ENCODE measurements at places on chromosomes 5 and 9. TPM values are rescaled to one million over a fixed set of nuclear protein-coding genes. Genes with fewer than 3 reads are reported as not detected.

The PCDHA8 gene
- 1.9 TPM for total RNA-seq

The ANXA2R gene
- 0.27 TPM for total RNA-seq

DNA sequence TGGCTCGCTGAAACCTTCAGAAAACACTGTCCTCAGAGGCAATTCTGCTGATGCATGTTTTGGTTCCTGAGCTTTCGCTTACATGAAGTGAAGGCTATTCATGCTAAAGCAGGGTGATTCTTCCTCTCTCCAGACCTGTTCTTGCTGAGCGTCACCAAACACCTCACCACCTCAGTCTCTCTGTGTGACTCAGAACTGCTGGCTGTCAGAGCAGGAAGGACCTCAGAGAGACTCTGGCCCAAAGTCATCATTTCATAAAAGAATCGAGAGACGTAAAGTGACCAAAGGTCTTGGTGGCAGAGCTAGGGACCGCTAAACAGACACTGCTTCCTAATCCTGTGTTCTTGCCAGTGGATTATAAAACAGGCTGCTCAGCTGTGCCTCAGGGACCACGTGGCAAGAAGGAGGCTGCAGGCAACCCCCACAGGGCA, 73.8 kb downstream of the LHFPL2 start:
- H3K4me1 ChIP-seq = peaks cover 3% of the 10 kb centered on the region
- no peak overlapping the region for H3K4me3 ChIP-seq
- no peak for DNase-seq
- H3K27me3 ChIP-seq = no peaks in the 10 kb centered on the region
- peaks cover 46% of the 10 kb centered on the region for H3K36me3 ChIP-seq

DNA sequence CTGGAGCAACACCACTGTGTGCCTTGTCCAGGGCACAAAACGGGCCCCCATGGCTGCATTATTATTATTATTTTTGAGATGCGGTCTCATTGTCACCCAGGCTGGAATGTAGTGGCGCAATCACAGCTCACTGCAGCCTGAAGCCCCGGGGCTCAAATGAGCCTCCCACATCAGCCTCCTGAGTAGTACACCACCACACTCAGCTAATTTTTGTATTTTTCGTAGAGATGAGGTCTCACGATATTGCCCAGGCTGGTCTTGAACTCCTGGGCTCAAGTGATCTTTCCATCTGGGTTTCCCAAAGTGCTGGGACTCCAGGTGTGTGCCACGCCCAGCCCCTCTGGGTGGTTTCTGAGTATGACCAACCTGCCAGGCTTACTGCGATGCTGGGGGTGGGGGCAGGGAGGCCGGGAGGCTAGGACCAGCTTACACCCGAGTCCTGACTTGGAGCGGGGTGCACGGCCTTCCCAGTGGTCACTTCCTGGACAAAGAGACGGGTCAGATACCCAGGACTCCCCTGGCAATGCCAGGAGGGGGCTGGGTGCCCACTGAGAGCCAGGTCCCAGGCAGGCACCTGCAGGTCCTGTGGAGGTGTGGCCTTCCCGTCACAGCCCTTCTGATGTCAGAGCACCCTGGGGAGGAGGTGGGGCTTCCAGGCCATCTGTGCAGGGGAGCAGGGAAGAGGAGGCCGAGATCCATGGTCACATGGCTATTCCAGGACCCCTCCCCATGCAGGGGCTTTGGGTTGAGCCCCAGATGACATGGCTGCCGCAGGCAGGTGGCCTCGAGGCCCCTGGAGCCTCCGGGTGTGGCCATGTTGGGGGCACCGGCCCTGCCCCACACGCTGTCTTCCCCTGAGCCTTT, 8.3 kb upstream of the NRARP start:
- no peak overlapping the region for H3K4me3 ChIP-seq
- no peaks in the 10 kb centered on the region for H3K27me3 ChIP-seq
- H3K4me1 ChIP-seq = peaks cover 5% of the 10 kb centered on the region
- DNase-seq = peak; percentile 71
- H3K36me3 ChIP-seq = no peaks in the 10 kb centered on the region

DNA sequence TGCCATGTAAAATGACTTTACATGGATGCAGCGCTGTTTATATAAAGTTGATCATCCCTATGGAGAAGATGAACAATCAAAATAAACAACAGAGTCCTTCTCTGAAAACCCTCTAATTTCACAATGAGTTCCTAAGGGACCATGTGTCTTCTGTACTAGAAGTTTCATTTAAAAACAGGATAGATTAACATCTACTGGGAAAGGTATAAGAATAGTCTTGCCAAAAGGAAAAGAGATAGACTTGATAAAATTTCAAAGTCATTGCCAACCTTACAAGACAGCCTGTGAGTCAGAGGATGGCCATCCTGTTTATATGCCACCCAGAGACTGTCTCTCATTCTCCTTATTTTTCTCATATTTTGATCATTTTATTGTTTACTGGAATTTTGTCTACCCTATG, 367.1 kb upstream of the PDE4D start:
- DNase-seq = no peak
- H3K4me3 ChIP-seq = no peak overlapping the region
- H3K36me3 ChIP-seq = no peaks in the 10 kb centered on the region
- H3K4me1 ChIP-seq = peaks cover 23% of the 10 kb centered on the region

- H3K36me3 ChIP-seq = peaks cover 28% of the 10 kb centered on the region
- DNase-seq = peak; percentile 99
- no peaks in the 10 kb centered on the region for H3K27me3 ChIP-seq
- peak within 1 kb of the TSS; percentile 92 for H3K27ac ChIP-seq
- no peaks in the 10 kb centered on the region for H3K4me1 ChIP-seq
Measured at GRCh38 chr5:142324871-142325724, at the start of gene SPRY4. Gene SPRY4 (minus strand): TSS chr5:142325021. CDS start chr5:142315108, 9,913 bp downstream.

GRCh38 chr5:126054577-126055347, 368.4 kb upstream of the GRAMD2B start:
- H3K4me3 ChIP-seq = no peak overlapping the region
- peaks cover 4% of the 10 kb centered on the region for H3K4me1 ChIP-seq
- DNase-seq = no peak
- no peaks in the 10 kb centered on the region for H3K36me3 ChIP-seq

DNA sequence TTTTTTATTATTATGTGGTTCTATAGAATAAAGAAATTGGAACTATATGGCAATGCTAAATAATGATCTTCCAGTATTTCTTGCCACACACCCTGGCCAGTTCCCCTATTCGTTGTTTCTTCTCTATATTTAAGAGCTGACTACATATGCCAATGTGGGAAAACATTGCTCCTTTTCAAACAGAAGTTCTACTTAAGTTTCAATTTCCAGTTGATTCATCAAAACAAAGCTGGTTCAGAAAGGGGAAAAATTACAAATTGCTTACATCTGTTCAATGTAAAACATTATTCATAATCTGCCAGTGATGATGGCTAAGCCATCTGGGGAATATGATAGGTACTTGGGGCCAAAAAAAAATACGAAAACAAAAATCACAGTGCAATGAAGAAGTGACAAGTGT, 76.9 kb downstream of the ST8SIA4 start:
- no peak overlapping the region for H3K27ac ChIP-seq
- H3K4me1 ChIP-seq = no peaks in the 10 kb centered on the region
- H3K27me3 ChIP-seq = no peaks in the 10 kb centered on the region
- no peak for DNase-seq
- H3K4me3 ChIP-seq = no peak overlapping the region

GRCh38 chr9:115992834-115993233, 160.8 kb upstream of the PAPPA start:
- no peaks in the 10 kb centered on the region for H3K27me3 ChIP-seq
- H3K36me3 ChIP-seq = no peaks in the 10 kb centered on the region
- H3K4me1 ChIP-seq = no peaks in the 10 kb centered on the region
- H3K27ac ChIP-seq = no peak overlapping the region
- H3K4me3 ChIP-seq = no peak overlapping the region
- DNase-seq = no peak

GRCh38 chr5:53934151-53934820, 373.8 kb downstream of the NDUFS4 start:
- no peak overlapping the region for H3K4me3 ChIP-seq
- no peak for DNase-seq
- H3K27me3 ChIP-seq = no peaks in the 10 kb centered on the region

DNA sequence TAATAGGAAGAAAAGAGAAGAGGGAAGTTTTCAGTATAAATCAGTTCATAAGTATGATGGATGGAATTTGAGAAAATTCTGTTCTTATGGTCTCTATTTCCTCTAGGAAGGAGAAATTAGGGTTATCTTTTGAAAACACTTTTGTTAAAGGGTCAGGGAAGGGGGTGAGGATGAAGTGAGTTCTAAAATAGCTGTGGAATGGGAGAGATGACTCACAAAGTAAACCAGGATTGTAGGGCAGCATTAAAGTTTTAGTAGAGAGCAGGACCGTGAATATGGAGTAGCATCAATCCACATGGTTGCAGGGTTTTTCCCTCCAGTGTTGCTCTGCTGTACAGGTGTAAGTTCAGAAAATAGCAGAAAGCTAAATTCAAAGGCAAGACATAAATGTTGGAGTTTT, 32.4 kb downstream of the MUSK start:
- no peak for DNase-seq
- no peaks in the 10 kb centered on the region for H3K4me1 ChIP-seq
- H3K36me3 ChIP-seq = no peaks in the 10 kb centered on the region
- H3K4me3 ChIP-seq = no peak overlapping the region
- no peak overlapping the region for H3K27ac ChIP-seq

The GCNT4 gene
- 2.5 TPM for total RNA-seq

All from endodermal cell (in vitro differentiated cells).